ENCODE measurements at places on chromosomes 3 and 15.

- no peak for DNase-seq
Measured at GRCh38 chr15:68436680-68437079, 4.7 kb upstream of the ITGA11 start.

- DNase-seq: no peak
Measured at GRCh38 chr3:184239221-184239620, 9.5 kb downstream of the ALG3 start.

DNA sequence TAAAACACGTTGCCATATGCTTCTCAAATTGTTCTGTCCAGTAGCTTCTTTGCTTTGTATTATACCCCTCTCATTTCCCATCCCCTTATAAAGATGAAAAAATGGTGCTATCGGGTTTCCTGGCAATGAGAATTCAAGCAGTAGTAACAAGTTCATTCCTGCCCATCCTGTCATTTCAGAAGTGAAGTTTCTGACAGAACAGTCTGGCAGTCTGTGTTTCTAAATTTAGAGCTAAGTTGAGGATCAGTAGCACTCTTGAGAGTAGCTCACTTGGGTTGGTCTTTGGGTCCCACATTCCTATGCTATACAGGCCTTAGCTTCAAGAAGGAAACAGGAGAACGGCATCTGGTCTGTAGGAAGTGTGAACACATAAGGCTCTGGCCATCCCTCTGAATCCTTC lies 134.6 kb downstream of the GHSR start:
- DNase-seq: no peak

GRCh38 chr3:125017406-125017805 lies 38.4 kb downstream of the HEG1 start:
- no peak for DNase-seq

DNA sequence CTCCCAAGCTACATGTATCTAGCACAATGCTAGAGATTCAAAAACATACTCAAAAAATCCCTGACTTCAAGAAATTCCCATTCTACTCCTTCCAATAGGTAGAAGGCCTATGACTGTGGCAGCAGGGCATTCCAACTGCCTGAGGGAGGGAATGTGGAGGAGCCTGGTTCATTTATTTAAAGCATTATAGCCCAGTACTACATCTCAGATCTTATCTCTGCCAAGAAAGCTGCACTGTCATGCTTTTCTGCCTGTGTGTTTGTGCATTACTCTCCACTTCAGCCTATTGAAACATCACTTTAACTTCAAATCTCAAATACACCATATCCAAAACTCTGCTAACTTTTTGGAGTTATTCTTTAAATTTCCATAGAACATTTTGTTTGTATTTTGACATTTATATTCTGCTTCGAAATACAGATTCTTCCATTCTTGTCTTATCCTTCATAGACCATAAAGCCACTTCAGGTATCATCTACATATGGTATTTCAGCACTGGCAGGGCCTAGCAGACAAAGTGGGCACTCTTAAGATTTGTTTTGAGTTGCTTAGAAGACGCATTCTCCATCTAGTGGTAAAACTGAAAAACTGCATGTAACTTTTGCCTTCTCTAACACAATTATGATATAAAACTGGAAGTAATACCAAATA lies 59.1 kb upstream of the NEDD4 start:
- no peak for DNase-seq

GRCh38 chr3:125061170-125061569 lies 5.4 kb upstream of the HEG1 start:
- DNase-seq: no peak

DNA sequence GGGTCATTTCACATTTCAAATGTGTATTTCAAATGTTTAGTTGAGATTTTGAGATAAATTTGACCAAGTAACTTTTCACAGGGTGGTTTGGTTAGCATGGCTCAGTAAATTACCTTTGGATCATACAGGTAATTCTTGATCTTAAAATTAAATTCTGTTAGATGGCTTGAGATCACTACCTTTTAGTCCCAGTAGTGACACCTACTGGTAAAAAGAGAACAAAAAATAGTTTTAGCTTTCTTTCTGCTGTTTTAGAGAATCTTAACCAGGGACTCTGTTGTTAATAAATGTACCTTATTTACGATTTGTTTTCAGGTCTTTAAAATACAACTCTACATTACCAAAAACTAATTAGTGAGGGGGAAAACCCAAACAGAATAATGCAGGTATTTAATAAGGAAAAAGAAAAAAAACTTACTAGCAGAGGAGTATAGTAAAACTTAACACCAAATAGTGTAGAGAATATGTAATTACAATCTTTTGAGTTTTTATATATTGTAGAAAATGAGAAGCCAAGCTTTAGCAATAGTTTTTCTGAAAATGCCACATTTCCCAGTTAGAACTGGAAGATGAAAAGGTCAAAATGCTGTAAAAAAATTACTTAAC lies 620.3 kb upstream of the AGTR1 start:
- DNase-seq: no peak

- no peak for DNase-seq
Measured at GRCh38 chr15:42011074-42011473, 9.8 kb downstream of the PLA2G4E start.

DNA sequence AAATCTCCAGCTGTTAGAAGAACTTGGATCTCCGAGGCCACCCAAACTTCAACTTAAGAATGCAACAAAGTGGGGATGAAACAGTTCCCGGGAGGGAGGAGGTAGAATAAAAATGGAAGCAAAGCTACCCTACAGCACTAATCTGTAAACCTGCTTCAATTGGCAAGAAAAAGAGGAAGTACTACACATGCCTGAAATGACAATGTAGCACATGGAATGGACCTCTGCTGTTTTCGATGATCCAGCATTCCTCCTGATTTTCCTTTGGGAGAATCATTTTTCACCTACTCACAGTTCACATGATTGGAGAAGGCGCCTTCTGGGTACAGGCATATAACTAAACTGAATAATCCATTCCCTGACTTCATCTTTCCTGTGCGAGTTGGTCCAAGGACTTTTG lies 1081.5 kb downstream of the FHIT start:
- no peak for DNase-seq

DNA sequence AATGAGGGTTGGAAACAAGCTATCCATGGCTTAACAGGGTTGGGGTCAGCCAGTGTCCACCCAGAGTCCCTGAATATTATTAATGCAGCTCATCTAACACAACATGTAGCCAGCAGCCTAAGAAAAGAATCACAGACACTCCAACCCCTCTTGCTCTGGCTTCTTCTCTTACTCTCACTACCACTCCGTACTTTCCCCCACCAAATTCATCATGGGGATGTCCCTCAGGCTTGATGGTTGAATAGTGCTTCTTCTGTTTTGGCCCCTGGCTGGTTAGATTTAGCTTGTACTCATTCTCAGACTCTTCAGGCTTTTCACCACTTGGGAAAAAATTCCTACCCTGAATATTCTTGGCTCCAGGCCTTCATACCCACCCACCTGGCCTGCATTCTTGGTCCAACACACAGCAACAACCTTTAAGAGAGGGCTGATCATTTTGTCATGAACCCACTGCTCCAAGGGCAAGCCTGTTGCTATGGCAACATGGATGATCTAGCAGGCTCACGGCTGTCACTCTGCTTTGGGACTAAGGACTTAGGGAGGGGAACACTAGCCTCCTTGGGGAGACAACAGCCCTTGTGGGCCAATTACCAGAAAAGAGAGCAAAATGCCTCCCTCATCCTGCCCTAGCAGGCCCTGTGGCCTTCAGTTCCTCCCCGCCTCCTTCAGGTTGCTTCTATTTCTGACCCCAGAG lies 9.4 kb upstream of the MED12L start:
- no peak for DNase-seq

GRCh38 chr3:46566040-46566641 lies at the start of gene LRRC2:
TSS of gene LRRC2 (minus strand) at chr3:46566302. CDS start at chr3:46551591, 14,711 bp downstream.
- DNase-seq: no peak

DNA sequence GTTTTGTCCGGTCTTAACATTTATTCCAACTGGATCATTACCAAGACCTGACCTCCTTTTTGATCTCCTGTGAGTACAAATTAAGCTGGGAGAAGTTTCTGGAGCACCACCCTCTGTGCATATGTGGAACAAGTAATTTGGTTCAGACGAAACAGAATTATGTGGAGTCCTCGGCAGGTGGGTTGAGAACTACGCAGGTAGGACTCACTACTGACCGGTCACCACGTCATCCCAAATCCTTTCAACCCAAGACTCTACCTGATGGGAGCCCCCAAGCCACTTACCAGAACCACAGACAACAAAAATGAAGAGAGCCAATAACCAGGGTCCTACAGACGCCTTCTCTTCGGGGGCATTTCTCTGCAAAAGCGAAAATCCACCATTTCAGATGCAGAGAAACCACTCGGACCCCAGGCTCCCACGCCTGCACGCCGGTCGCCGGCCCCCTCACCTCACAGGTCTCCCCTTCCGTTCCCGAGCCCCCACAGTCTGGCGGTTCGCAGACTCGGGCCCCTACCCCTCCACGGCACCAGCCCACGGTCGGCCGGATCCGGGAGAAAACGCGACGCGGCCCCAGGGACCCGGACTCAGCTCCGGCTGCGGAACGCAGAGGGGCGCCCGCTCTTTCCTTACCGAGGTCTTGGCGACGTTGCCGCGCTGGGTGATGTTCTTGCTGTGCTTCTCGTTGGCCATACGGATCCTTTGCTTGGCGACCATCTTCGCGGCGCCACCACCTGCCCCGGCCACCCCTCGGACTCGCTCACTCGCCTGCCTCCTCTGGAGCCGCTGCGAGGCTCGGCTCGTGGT lies 674 bp downstream of the SERP1 start:
- no peak for DNase-seq

GRCh38 chr3:147760085-147760484 lies 350.9 kb downstream of the ZIC1 start:
- DNase-seq: no peak

DNA sequence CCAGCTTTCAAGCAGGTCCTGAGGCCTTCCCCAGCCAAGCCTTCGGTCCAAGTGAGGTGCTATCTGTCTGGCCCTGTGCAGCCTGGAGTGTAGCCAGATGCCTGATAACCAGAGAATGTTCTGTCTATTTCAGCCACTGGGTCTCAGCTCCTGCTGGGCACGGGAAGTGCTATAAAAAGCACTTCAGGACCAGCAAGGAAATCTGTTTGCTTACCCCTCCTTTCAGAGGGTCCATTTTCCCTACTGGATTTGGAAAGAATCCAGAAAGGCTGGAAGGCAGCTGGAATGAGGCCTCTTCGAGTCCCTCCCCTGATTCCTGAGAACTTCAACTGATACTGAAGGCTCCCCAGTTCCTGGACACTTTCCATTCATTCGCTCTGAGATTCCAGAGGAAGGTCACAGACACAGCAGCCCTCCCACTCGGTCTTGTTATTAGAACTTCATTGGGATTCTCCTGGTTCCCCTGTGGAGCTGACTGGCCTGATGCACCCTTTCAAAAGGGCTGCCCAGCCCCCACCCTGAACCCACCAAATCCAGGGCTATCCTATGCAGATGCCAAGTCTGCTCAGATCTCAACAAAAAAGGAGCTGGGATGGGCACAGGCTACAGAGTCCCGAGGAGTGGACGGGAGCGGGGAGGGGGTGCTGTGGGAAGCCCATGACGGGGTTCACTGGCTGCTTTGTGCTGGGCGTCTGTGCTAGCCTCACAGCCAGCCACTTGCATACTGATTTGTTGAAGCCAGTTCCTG lies 70.4 kb downstream of the UMPS start:
- DNase-seq: peak; percentile 45
